ENCODE measurements at places on chromosomes 5 and 9.

GRCh38 chr5:8410618-8411017, 541.7 kb downstream of the MTRR start:
- no peak for DNase-seq

DNA sequence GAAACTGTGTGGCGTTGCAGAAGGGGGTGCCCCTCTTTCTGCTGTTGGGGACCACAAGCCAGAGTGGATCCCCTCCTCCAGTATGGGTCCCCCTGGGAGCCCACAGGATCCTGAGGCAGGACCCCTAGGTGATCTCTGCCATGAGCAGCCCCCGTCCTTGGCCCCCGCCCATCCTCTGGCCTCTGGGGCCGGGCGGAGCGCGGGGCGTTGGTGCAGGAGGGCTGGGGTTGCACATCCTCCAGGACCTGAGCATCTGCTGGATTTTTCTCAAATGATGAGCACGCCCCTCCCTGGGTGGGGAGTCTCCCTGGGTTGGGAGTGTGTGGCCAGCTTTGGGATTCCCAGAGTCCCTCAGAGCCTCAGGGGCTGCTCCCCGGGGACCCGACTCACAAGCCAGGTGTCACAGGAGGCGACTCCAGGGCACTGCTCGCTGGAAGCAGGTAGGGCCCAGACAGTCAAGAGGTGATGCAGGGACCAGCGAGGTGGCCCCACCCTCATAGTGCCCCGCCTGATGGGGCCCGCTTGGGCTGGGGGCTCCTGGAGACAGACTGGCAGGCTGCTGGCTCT, 26.7 kb upstream of the UBAC1 start:
- no peak for DNase-seq

DNA sequence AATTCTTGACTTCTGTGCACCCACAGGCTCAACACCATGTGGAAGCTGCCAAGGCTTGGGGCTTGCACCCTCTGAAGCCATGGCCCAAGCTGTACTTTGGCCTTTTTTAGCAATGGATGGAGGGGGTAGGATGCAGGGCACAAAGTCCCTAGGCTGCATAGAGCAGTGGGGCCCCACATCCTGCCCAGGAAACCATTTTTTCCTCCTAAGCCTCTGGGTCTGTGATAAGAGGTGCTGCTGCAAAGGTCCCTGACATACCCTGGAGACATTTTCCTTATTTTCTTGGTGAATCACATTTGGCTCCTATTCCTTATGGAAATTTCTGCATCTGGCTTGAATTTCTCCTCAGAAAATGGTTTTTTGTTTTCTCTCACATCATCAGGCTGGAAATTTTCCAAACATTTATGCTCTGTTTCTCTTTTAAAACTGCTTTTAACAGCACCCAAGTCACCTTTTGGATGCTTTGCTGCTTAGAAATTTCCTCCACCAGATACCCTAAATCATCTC, 482.7 kb upstream of the TLE4 start:
- DNase-seq = no peak

DNA sequence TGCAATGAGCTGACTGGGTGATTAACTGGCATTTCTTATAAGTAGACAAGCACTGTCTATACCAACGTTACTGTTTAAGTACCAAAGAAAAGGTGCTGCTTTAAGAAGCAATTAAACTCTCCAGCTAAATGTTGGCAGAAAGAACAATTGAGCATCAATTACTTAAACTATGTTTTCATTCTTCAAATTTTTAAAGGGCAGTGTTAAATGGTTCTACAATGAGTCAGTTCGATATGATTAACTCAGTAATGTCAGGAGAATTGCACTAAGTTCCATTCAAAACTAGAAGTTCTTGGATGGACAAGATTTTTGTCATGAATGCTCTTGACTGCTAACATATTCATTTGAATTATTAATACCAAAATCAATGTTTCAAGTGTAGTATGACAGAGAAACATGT, 593.7 kb downstream of the DNAH5 start:
- DNase-seq = no peak

GRCh38 chr5:102969641-102970040, 150.3 kb downstream of the GIN1 start:
- no peak for DNase-seq

DNA sequence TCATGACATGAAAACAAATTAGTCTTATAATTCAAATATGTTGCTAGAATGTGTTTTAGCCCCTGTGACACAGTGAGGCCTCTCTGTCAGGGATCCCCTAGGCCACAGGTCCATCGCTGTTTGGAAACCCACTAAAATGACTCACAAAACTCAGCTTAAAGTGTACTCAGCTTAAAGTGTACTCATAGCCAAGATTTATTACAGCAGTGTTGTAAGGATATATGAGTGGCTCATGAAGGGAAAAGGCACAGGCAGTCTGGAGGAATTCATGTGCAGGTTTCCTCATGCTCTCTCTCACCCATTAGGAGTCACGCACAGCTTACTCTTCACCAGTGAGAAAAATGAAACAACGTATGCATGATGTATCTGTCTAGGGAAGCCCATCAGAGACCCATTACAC, 24.4 kb upstream of the TGFBI start:
- DNase-seq = peak; percentile 61

GRCh38 chr5:59528202-59528862, 365.2 kb downstream of the PDE4D start:
- DNase-seq = no peak

GRCh38 chr9:120730654-120731514, 16.6 kb upstream of the MEGF9 start:
- DNase-seq = peak; percentile 88

GRCh38 chr5:31161781-31162181, 31.7 kb upstream of the CDH6 start:
- no peak for DNase-seq

DNA sequence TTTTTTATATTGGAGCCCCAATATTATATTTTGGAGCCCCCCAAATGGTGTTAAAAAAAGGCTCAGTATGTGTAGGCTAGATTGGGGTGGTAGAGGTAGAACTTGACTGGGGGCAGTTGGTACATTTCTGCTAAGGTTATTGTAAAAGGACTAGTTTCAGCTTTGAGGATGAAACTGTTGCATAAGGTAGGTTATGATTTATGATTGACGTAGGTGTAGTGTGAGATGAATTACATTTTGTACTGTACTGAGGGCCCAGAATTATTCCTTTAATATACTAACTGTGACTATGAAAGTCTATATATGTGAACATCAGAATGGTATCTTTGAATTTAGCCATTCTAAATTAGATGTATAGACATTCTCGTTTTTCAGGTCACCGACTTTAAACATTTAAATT, 3.6 kb downstream of the RIC1 start:
- DNase-seq = no peak

GRCh38 chr5:104050436-104050835, 487.8 kb upstream of the NUDT12 start:
- DNase-seq = no peak

- DNase-seq = peak; percentile 29
Measured at GRCh38 chr9:90894986-90895687, 93.5 kb downstream of the SYK start.

GRCh38 chr5:132481596-132482211, 8.9 kb downstream of the IRF1 start:
- DNase-seq = no peak

DNA sequence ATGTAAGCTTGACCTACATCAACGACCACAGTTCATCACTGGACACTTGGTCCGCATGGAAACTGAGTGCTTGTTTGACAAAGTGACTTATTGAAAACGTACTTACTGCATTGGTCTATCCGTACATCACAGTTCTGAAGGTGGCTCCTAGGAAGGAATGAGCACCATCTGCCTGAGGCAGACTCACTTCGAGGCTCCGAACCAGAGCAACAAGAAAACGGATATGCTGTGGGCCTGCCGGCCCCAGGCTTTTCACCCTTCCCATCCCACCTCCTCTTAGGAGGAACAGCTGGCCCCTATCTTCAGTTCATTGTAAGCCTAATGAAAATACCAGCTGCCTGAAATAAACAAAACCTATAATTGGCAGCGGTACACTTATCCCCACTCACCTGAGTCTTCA, 67.2 kb upstream of the TSLP start:
- no peak for DNase-seq

- peak; percentile 66 for DNase-seq
Measured at GRCh38 chr9:114911167-114911821, 19.1 kb downstream of the TNFSF8 start.

- no peak for DNase-seq
Measured at GRCh38 chr9:129362287-129363000, 184.4 kb upstream of the IER5L start.

GRCh38 chr5:159947708-159948358, 31.6 kb downstream of the ADRA1B start:
- DNase-seq = peak; percentile 74

DNA sequence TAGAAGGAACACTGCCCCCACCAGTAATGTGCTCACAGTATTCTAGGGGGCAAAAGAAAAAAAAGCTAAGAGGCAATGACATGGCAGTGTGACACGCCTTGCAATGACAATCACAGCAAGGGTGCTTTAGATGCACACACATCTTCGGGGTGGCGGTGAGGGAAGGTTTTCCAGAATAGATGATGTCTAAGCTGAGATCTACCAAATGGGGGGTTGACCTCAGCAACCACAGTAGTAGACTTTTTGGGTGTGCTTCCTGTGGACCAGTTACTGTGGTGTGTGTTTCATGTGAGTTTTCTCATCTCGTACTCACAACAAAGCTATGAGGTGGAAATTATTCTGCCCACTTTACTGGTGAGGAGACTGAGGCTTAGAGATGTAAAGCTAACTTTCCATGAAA, 10.2 kb upstream of the IL12B start:
- DNase-seq = no peak

- DNase-seq = no peak
Measured at GRCh38 chr5:174151599-174152181, 106.2 kb downstream of the NSG2 start.

GRCh38 chr9:122420315-122420714, 49.5 kb downstream of the PTGS1 start:
- no peak for DNase-seq

DNA sequence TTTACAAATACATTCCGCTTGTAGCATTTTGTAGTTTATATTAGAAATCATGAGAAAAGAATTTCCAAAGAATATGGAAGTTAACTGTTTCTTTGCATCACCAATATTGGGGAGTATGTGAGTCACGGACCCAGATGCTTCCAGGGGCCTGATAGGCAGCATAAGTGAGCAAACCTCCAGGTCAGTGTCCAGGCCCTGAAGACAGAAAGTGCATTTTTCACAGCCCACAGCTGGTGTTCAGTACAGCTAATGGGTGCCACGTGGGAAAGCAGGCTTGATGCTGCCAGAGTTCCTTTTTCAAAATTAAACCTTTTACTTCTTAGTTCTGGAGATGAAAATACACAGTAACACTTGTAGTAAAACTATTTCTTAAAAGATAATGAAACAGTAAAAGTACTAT, 454.4 kb upstream of the ACTBL2 start:
- DNase-seq = peak; percentile 35

DNA sequence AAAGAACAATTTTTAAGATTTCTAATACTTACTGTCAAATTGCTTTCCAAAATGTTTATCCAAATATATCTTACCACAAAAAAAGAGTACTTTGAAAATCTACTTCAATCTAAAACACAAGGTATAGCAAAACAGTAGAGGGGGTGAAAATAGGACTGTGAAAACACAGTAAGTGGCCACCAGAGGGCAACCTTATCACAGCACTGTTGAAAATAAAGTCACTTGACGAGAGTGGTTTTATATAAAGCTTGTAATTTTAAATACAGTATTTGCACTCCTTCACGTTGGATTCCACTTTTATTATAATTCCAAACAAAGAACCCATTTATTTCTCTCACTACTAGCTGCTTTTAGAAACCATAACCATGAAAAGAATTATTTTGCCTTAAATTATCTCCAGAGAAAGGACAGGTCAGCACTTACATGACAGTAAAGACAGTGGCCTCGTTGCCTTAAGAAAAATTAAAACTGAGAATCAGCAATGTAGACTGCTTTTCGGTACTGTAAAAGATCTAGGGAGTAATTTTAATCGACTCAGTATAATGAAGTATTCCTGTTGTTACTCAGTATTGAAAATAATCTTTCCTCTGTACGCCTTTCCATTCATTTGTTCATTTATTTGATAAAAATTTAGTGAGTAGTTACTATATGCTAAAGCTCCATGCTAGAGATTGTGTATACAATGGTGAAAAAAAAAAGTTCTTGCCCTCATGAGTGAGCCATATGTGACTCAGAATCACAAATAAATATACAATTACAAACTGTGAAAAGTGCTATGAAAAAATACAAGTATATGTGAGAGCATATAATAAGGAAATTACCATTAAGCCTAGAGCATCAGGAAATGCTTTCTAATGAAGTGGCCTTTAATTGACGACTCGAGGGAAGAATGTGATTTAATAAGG, 40.0 kb upstream of the CDK5RAP2 start:
- DNase-seq = peak; percentile 74

GRCh38 chr5:120604884-120605283, 140.8 kb downstream of the PRR16 start:
- DNase-seq = peak; percentile 70

DNA sequence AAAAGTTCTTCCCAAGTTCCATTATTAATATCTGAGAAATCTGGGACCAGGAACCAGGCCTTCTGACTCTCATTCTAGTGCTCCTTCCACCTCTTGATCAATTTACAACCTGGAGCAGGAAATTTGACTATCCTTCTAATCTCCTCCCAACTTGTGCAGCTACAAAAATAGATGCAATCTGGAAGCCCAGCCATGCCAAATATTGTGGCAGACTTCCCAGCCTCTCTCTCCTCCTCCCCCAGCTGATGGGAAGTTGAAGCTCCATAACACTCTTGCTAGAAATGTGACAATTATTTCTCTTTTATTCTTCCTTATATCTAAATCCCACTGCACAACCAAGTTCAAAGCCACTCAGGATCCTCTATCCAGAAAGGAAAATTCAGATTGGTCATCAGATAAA, 252.1 kb downstream of the SEC61B start:
- peak; percentile 47 for DNase-seq

GRCh38 chr5:39951070-39951469, 526.3 kb upstream of the DAB2 start:
- DNase-seq = no peak

- no peak for DNase-seq
Measured at GRCh38 chr9:115230924-115231515, 113.1 kb upstream of the TNC start.

DNA sequence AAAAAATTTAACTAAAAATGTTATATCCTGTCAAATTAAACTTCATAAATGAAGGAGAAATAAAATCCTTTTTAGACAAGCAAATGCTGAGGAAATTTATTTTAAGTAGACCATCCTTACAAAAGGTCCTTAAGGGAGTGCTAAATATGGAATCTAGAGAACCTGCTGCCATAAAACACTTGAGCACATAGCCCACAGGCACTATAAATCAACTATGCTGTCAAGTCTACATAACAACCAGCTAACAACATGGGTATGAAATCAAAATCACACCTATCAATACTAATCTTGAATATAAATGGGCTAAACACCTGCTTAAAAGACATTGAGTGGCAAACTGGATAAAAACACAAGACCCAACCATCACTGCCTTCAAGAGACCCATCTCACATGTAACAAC, 15.1 kb upstream of the PRSS3 start:
- DNase-seq = no peak

DNA sequence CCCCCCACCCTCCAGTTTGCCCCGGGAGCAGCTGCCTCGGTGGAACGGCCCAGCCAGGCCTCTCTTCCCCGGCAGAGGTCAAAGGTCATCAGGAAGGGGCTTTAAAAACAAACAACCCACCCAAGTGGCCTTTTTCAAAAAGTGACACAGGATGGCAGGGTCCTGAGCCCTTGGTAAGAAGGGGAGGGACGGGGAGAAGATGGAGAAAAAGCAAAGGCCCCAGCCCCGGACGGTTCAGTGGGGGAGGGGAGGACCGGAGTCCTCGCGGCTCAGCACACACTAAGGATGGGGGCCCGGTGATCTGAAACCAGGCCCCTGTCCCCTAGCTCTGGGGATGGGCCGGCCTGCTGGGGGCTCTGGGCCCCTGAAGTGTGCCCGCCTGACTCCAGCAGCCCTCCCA, 1.1 kb downstream of the PRRX2 start:
- no peak for DNase-seq

All from GM03348 (cell line).